ENCODE measurements at places on chromosomes 3 and 15. TPM values are rescaled to one million over a fixed set of nuclear protein-coding genes. Genes with fewer than 3 reads are reported as not detected.

DNA sequence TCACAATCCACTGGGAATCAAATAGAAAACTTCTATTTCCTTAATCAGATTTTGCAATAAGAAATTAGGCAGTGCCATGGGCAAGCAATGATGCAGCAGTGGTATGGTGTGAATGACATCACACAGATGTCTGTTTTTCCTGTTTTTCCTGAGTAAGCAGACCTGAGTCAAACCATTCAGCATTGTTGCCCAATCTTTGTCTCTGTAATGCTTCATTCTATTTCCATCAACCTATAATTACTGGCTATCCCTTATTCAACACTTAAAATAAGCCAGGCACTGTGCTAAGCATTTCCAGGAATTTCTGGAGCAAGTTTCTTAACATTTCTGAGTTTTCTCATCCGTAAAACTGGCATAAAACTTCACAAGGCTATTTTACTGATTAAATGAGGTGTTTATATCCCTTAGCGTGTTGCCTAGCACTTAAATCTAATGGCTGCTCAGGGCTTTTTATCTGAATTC, 11.3 kb upstream of the OXSR1 start:
- peak; percentile 34 for DNase-seq

GRCh38 chr15:36960947-36961227, 139.5 kb downstream of the MEIS2 start:
- DNase-seq, result no peak

GRCh38 chr15:37572401-37572800, 362.0 kb upstream of the TMCO5A start:
- DNase-seq, result no peak

DNA sequence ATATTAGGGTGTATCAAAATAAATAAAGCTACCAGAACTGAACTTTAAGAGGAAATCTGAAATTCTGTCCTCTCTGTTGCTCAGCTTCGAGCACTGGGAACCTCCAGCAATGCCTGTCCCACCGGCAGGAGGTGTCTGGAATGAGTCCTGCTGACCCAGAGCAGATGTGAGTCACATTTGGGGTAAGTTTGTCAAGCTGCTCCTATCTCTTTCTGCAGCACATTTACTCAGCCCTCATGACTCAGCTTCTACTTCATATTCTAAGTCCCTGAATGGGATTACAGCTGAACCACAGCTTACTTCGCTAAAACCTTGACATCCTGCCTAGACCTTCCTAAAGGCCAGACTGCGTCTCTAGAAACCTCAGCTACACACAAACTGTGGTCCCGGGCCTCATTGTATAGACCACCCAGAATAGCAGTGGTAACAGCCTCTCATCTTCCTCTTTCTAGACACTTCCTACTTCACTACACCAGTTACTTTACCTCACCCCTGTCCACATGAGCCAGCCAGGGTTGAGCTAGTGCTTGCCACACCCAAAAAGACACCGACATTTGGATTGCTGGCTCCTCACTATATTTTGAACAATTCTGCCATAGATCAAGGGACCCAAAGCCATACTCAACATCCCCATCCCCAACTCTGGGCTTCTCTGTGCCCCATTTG, 109.6 kb upstream of the TMCO5A start:
- peak; percentile 93 for DNase-seq

GRCh38 chr3:151638555-151639417, 94.9 kb upstream of the AADACL2 start:
- no peak for DNase-seq

DNA sequence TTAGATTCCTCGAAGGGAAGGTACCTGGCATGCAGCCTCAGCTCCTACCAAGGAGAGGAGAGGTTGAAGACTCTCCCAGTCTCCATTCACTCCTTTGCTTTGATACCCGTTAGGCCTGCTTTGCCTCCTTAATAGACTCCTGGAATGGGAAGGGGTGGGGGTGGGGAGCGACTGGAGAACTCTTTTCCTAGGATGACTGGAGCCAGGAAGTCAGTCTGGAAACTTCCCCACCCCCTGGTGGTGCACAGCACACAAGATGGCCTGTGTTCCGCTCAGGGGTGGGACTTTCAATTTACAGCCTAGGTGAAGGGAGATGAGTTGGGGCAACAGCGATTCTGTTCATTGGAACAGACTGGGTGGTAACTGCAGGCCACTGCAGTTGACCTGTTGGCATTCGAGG, 21.4 kb upstream of the CELF6 start:
- DNase-seq, result peak; percentile 15

DNA sequence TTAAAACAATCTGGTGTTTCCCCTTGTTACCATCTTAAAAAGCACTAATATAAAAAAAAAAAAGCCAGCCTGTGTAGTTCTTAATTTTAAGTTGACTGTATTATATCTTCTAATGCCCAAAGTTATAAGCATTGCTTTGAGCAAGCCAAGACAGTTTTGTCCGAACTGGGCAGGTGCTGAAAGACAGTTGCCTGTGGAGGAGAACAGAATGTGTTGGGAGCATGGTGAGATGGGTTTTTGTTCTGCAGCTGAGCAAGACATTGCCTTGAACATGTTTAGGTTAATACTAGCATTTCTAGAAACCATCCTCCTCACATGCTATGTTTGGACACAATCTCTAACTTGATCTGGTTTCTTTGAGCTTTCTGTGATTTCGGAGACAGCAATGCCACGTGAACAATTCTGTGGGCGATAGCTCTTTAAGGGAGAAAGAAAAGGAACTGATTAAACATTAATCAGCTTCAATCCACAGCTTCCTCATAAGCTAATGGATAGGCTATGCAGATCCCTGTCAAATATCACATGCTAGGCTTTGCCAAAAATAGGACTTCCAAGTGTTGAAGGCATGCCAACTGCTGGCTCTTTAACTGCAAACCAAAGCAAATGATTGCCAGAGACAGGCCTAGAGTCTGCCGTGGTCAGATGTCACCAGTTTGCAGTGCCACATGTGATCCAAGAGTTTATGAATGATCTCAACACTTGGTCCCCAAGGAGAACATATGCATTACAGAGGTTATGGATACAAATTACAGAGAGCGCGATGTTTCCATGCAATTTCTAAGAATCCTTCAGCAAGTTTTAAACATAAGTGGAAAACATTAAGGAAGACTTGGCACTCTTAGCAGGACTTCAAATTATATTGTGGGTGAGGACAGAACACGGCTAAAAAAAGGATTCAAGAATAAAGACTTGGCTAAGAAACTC, 428.1 kb downstream of the ROBO2 start:
- DNase-seq, result no peak

DNA sequence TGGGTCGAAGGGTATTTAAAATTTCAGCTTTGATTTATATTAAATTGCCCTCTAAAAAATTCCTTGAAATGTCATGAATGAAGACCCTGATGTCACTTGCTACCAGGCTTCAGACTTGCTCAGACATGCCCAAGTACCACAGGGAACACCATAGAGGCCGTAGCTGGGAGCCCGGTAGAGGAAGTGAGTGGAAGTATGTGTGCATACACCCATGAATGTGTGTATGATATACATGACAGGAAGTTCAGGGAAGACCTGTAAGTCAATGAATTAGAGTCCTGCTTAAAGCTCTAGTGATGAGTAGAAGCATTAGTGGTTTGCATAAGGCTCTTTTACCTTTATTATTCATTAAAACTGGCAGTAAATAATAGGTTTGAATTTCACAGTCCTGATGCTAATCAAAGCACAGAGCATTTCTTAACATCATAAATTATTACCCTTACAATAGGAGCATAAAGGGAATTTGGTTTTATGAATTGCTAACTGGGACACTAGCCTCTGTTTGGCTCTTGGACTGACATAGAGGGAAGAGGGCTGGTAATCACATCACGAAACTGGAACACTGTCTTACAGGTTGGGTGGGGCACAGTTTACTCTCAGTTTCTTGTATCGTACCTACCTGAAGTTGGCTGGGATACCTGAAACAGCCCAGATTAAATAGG, 144.4 kb downstream of the CHST2 start:
- no peak for DNase-seq

DNA sequence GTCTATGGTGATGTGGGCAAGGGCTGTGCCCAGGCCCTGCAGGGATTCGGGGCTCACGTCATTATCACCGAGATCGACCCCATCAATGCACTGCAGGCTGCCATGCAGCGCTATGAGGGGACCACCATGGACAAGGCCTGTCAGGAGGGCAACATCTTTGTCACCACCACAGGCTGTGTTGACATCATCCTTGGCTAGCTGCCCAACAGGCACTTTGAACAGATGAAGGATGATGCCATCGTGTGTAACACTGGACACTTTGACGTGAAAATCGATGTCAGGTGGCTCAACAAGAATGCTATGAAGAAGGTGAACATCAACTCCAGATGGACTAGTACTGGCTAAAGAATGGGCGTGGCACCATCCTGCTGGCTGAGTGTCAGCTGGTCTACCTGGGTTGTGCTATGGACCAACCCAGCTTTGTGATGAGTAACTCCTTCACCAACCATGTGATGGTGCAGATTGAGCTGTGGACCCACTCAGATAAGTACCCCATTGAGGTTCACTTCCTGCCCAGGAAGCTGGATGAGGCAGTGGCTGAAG, 6.1 kb upstream of the USP8 start:
- DNase-seq, result peak; percentile 26

GRCh38 chr15:65906396-65906795, 37.1 kb downstream of the RAB11A start:
- DNase-seq, result no peak

- peak; percentile 73 for DNase-seq
Measured at GRCh38 chr15:87527416-87527815, 729.1 kb downstream of the NTRK3 start.

DNA sequence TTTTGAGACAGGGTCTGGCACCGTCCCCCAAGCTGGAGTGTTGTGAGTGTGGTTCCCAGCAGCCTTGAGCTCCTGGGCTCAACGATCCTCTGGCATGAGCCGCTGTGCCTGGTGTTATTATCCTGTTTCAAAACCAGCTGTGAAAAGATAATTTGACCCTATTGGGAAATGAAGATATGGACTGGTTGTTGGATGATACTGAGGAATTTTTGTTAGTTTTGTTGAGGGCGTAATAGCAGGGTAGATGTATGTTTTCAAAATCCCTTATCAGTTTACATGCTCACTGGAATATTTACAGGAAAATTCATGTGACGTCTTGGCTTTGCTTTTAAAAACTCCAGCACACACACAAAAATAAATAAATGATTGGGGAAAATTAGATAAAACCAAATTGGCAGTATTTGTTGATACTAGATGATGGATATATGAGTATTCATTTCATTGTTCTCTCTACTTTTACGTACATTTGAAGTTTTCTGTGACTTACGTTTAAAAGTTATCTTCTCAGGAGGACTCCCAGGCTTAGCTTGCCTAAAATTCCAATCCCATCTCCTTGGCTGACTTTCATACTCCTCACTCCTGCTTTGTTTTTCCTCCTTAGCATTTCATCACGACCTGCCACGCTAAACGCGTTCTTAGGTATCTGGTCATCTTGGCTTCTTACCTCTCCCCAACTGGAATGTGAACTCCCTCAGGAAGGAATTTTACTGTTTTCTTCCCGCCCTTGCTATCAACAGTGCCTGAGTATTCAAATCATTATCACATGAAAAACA, 56.8 kb upstream of the TFRC start:
- no peak for DNase-seq

GRCh38 chr15:27222479-27222878, 251.5 kb downstream of the GABRG3 start:
- no peak for DNase-seq

Gene PP2D1
- not detected for total RNA-seq

Gene CD200
- total RNA-seq, result 0.49 TPM

Gene LINGO1
- total RNA-seq, result not detected

Gene CNTN3
- total RNA-seq, result not detected
